Naive thymus-derived CD8-positive, alpha-beta T cell (primary cell): ENCODE measurements at places on chromosomes 12 and 14.

DNA sequence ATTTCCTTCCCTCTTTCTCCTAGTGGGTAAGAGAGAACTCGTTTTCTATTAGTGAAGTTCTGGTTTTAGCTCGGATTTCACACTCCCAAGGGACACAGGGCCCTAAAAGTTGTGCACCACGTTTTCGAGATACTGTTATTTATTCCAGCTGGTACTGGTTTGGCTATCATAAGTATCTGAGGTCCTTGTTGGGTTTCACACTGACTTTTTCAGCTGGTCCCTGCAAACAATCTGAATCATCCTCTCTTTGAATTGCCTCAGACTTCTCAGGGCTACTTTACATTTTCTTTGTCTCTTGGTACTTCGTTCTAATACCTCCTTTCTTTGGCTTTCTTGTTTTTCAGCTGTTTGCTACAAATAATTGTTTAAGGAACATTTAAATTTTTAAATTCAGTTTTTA lies 75.7 kb downstream of the SCN8A start:
- DNase-seq: no peak

GRCh38 chr12:5264006-5264405 lies 167.9 kb upstream of the NTF3 start:
- DNase-seq: no peak

DNA sequence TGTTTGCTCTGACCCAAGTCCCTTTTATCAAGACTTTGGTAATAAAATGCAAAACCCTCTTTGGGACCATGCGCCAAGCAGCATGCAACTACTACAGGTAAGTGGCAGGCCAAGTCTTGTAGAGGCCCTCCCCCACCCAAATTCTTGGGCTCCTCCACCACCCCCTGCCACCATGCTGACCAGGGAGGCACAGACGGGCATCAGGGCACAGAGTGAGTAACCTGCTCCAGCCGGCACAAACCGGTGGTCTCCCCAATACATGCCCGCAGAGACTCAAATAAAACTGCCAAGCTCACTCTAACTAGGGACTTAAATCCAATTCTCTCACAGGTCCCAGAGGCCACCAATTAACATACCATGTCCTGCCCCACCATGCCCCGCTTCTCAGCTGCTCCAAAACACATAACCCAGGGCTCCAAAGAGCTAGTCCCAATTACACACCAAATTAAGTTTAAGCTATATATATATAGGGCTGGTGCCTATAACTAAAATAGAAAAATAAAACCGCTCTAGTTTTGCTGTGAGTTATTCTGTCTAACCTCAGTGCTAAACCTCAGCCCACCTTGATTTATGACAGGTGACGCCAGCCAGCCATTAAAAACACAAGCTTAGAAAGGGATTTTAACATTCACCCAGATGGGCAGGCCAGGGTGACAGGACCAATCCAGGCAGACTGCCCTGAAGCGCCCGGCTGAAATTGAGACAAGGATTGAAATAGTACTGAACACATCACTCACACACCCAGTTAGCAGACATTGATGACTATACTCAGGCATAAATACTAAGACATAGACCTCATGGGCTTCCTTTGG lies 81.0 kb downstream of the CLMN start:
- DNase-seq: no peak

- no peak for DNase-seq
Measured at GRCh38 chr12:1564067-1564466, 30.3 kb downstream of the FBXL14 start.

- DNase-seq: no peak
Measured at GRCh38 chr14:77615361-77616132, 890 bp downstream of the SPTLC2 start.

GRCh38 chr12:21751517-21751916 lies 23.0 kb downstream of the KCNJ8 start:
- no peak for DNase-seq

- no peak for DNase-seq
Measured at GRCh38 chr12:105822131-105823105, 316.3 kb downstream of the NUAK1 start.

- DNase-seq: no peak
Measured at GRCh38 chr12:120103371-120103770, 13.2 kb downstream of the RAB35 start.

DNA sequence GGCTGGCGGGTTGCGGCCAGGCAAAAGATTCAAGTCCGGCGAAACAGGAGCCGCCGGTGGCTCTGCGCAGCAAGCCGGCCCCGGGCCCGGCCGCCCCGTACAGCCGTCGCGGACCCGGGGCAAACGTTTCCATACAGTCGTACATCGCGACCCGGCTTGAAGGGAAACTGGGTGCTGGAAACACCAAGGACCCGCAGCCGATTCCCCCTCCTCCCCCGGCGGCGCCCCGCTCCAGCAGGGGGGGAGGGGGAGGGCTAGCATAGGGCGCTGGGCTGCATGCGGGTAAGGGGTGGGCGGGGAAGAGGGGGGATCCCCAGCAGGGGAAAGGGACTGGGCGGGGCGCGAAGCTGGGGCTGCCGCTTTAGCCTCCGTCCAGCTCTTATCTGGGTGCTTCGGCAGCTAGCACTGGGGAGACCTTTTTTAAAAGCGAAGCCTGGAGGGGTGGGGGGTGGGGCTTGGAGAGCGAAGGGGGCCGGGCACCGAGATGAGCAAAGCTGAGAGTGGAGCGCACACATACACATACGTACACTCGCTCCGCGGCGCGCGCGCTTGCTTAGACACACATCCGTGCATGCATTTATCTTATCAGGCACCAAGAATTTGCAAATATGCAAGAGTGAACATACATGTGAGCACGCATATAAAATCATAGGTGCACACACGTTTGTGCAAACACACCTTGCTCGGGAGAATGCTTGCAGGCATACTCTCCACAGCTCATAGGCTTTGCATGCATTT lies 11.9 kb downstream of the RARG start:
- peak; percentile 82 for DNase-seq

- DNase-seq: no peak
Measured at GRCh38 chr14:31939934-31940333, 137.2 kb upstream of the ARHGAP5 start.

- DNase-seq: no peak
Measured at GRCh38 chr14:55938249-55938791, 179.9 kb upstream of the PELI2 start.

GRCh38 chr12:116236148-116236731 lies 41.3 kb downstream of the MED13L start:
- peak; percentile 25 for DNase-seq

GRCh38 chr12:93537769-93538168 lies 34.7 kb upstream of the SOCS2 start:
- DNase-seq: no peak

GRCh38 chr12:80291108-80291754 lies 152.8 kb upstream of the PTPRQ start:
- DNase-seq: no peak

DNA sequence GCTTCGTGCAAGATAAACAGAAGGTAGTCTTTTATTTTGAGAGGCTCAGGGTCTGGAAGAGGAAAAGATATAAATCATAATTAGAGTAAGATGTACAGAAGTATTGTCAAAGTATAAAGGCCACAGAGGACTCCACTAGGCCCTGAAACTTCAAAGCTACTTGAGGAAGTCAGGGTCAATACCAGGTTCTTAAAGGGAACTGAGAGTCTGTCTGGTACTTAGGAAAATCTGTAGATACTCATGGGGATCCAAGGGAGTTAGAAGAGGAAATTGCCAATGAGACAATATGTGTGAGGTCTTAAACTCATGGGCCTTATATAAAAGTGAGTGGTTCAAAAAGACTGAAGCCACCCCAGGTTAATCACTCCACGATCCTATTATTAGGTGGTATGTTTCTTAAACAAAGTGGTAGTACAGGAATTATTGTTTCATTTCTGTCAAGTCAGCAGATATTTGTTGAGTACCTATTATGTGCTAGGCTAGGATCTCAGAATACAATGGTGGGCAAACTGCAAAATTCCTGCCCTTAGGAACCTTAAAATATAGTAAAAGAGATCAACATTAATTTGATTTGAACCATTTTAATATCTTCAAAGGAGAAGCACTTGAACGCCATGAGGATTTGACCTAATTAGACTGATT lies 314.6 kb downstream of the ADAMTS20 start:
- DNase-seq: no peak

DNA sequence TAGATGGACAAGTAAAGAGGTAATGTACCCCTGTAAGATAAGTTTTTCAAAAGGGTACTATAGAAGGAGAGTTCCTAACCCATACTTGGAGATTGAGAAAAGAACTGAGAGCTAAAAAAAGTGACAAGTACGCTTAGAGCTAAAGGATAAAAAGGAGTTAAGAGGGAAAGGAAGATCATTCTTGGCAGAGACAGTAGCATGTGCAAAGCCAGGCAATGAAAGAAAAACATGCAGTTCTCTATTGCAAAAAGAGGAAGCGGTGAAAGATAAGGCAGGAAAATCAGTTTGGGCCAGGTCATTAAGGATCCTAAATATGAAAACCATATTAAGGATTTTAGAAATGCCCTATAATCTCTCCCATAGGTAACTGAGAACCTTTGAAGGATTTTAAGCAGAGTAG lies 500.4 kb upstream of the GARIN6 start:
- no peak for DNase-seq

DNA sequence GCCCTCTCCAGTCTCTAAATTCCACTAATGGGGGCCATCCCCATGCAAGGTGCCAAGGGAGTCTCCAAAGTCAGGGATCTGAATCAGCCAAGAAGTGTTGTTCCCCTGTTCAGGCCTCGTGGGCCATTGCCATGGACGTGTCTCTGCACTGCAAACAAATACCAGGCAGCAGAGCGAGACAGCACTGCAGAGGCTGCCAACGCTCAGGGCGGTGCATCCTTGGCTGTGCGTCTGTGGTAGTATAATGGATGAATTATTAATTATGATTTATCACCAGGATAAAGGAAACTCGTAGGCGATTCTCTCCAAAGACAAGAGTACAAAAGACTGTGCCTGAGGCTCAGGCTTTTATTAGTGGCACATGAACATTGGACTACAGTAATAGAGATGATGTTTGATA lies 122.3 kb upstream of the NTF3 start:
- no peak for DNase-seq
